Dermis lymphatic vessel endothelial cell (primary cell): ENCODE measurements at places on chromosomes 11 and 22. TPM values are rescaled to one million over a fixed set of nuclear protein-coding genes. Genes with fewer than 3 reads are reported as not detected.

The RTN4R gene
- 0.77 and 1.3 TPM in 2 replicates for total RNA-seq

The PIM3 gene
- 147 and 270 TPM in 2 replicates for total RNA-seq

The RIC3 gene
- total RNA-seq = not detected in 2 replicates

The ACAD8 gene
- 20.5 and 26.1 TPM in 2 replicates for total RNA-seq

The SLC37A2 gene
- 0.87 and 0.95 TPM in 2 replicates for total RNA-seq

The HIPK3 gene
- 101 and 111 TPM in 2 replicates for total RNA-seq

The TRIM48 gene
- total RNA-seq = not detected in 2 replicates

The BLID gene
- total RNA-seq = 0.09 and 0.11 TPM in 2 replicates

The C11orf91 gene
- 0.09 and 0.11 TPM in 2 replicates for total RNA-seq

The SLC29A2 gene
- total RNA-seq = 0.26 and 0.76 TPM in 2 replicates

The HEPHL1 gene
- not detected in 2 replicates for total RNA-seq

The BIRC3 gene
- 1.0 and 1.3 TPM in 2 replicates for total RNA-seq

The THY1 gene
- 1.5 and 3.7 TPM in 2 replicates for total RNA-seq

The CKAP5 gene
- total RNA-seq = 37.3 and 59.0 TPM in 2 replicates

The ARFGAP3 gene
- total RNA-seq = 75.5 and 75.7 TPM in 2 replicates

The TMEM86A gene
- 4.8 and 5.3 TPM in 2 replicates for total RNA-seq

The POTEH gene
- total RNA-seq = not detected in 2 replicates

The TSSK2 gene
- total RNA-seq = not detected in 2 replicates

The UPK3A gene
- not detected in 2 replicates for total RNA-seq

The DKK3 gene
- 305 and 346 TPM in 2 replicates for total RNA-seq

The ATM gene
- total RNA-seq = 80.5 and 104 TPM in 2 replicates

The TIMP3 gene
- 292 and 523 TPM in 2 replicates for total RNA-seq

The ADAMTS15 gene
- total RNA-seq = 4.7 and 15.7 TPM in 2 replicates

The PLEKHB1 gene
- 0.22 and 0.52 TPM in 2 replicates for total RNA-seq

The MRGPRX3 gene
- 0.33 and 0.52 TPM in 2 replicates for total RNA-seq

The CNIH2 gene
- total RNA-seq = 0.09 TPM in 1 of 2 replicates, not detected in the other

The HTR3B gene
- not detected in 2 replicates for total RNA-seq

The OR10D3 gene
- not detected in 2 replicates for total RNA-seq

The GGTLC2 gene
- not detected in 2 replicates for total RNA-seq

The RRM1 gene
- 38.6 and 42.7 TPM in 2 replicates for total RNA-seq

The MAP6 gene
- 0.11 and 0.77 TPM in 2 replicates for total RNA-seq

The CDCA5 gene
- total RNA-seq = 1.5 and 2.0 TPM in 2 replicates

The GTF2H1 gene
- 50.9 and 71.1 TPM in 2 replicates for total RNA-seq

The CREB3L1 gene
- total RNA-seq = 0.09 and 0.65 TPM in 2 replicates

The TOMM22 gene
- total RNA-seq = 73.8 and 78.2 TPM in 2 replicates

The GAL gene
- total RNA-seq = 0.17 TPM in 1 of 2 replicates, not detected in the other

The LBHD1 gene
- 1.8 and 1.9 TPM in 2 replicates for total RNA-seq

The IFTAP gene
- total RNA-seq = 19.8 and 29.6 TPM in 2 replicates

The TSPAN32 gene
- total RNA-seq = not detected in 2 replicates

The C11orf97 gene
- not detected in 2 replicates for total RNA-seq

The SYT8 gene
- total RNA-seq = 0.11 TPM in 1 of 2 replicates, not detected in the other

The C11orf86 gene
- total RNA-seq = not detected in 2 replicates

The SMTNL1 gene
- not detected in 2 replicates for total RNA-seq

The SLC6A5 gene
- not detected in 2 replicates for total RNA-seq

The PES1 gene
- total RNA-seq = 51.3 and 75.8 TPM in 2 replicates

The IGSF9B gene
- total RNA-seq = not detected in 2 replicates

The RRP7A gene
- 21.0 and 37.2 TPM in 2 replicates for total RNA-seq

The ATG2A gene
- 8.8 and 13.9 TPM in 2 replicates for total RNA-seq

The TLCD5 gene
- total RNA-seq = 4.8 and 7.7 TPM in 2 replicates

The LUZP2 gene
- not detected in 2 replicates for total RNA-seq

The DCHS1 gene
- 33.4 and 45.6 TPM in 2 replicates for total RNA-seq

The ENDOD1 gene
- 89.2 and 113 TPM in 2 replicates for total RNA-seq

The ALG8 gene
- 16.1 and 22.6 TPM in 2 replicates for total RNA-seq

The OMP gene
- total RNA-seq = not detected in 2 replicates

The ZBTB16 gene
- 8.3 and 22.4 TPM in 2 replicates for total RNA-seq

The DNAJB7 gene
- total RNA-seq = not detected in 2 replicates
